Bronchial epithelial cell (primary cell): ENCODE measurements at places on chromosomes 12 and 14. TPM values are rescaled to one million over a fixed set of nuclear protein-coding genes. Genes with fewer than 3 reads are reported as not detected.

Gene RPL36AL
- total RNA-seq, result 337 and 345 TPM in 2 replicates

Gene FAM181A
- total RNA-seq, result not detected in 2 replicates

Gene LDHB
- 471 and 1,083 TPM in 2 replicates for total RNA-seq

Gene ALDH2
- total RNA-seq, result 41.9 and 106 TPM in 2 replicates

Gene INHBC
- total RNA-seq, result not detected in 2 replicates

Gene ATXN7L3B
- total RNA-seq, result 25.5 and 29.8 TPM in 2 replicates

Gene METTL17
- 30.0 and 56.1 TPM in 2 replicates for total RNA-seq

Gene HSPB8
- total RNA-seq, result 0.26 and 2.4 TPM in 2 replicates

Gene KLRC4
- not detected in 2 replicates for total RNA-seq

Gene IGFBP6
- 75.5 and 81.6 TPM in 2 replicates for total RNA-seq

Gene SYT1
- 0.26 and 0.79 TPM in 2 replicates for total RNA-seq
